ENCODE measurements at places on chromosomes 4 and X. TPM values are rescaled to one million over a fixed set of nuclear protein-coding genes. Genes with fewer than 3 reads are reported as not detected.
A peak's percentile ranks its signal among the peaks of the same experiment; 100 is the strongest.

The RIBC1 gene
- 1.1 TPM for total RNA-seq

The NDUFA1 gene
- 81.0 TPM for total RNA-seq

The GCNA gene
- total RNA-seq = not detected

The TLR6 gene
- 6.2 TPM for total RNA-seq

The MED28 gene
- total RNA-seq = 18.5 TPM

The CLIC2 gene
- 0.43 TPM for total RNA-seq

The ATP11C gene
- total RNA-seq = 19.0 TPM

The PAGE2B gene
- not detected for total RNA-seq

The IL1RAPL1 gene
- total RNA-seq = 0.17 TPM

The SOX3 gene
- total RNA-seq = 0.78 TPM

DNA sequence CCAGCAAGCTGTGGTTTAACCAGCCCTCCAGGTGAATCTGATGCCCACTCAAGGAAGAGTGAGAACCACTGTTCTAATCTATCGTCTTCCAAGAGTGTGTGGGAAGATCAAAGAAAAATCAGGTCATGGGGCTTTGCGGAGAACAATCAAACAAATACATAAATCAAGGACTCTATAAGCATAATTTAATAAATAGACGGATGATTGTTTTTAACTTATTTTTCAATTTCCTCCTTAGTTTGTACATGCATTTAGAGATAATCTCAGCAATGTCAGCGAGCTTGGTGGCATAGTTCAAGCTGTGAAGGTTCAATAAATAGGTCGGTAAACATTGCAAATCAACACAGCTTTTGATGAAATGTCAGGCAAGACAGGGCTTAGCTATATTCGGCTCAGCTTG lies 84.9 kb downstream of the DMD start:
- no peak for DNase-seq

GRCh38 chrX:12791257-12792228 lies at the start of gene PRPS2:
Gene PRPS2 (plus strand): TSS chrX:12791412. CDS start chrX:12791498, 86 bp downstream.
- DNase-seq = peak; percentile 50

- no peak for DNase-seq
These were observed 105.1 kb upstream of the FSTL5 start for GRCh38 chr4:162268911-162269310.

DNA sequence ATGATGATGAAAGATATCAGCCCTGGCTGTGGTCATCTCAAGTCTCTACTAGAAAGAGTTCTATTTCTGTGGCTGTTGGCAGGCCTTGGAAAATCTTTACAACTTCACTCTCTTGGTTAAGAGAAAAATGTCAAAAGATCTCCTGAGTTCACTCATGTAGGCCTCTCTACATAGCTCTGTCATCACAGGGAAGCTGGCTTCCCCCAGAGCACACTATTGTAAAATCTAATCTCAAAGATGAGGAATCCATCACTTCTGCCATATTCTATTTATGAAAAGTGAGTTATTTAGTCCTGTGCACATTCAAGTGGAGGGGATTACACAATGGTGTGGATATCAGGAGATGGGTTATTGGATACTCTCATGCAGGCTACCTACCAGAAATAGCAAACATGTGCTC lies 388.4 kb upstream of the HS3ST1 start:
- DNase-seq = no peak

DNA sequence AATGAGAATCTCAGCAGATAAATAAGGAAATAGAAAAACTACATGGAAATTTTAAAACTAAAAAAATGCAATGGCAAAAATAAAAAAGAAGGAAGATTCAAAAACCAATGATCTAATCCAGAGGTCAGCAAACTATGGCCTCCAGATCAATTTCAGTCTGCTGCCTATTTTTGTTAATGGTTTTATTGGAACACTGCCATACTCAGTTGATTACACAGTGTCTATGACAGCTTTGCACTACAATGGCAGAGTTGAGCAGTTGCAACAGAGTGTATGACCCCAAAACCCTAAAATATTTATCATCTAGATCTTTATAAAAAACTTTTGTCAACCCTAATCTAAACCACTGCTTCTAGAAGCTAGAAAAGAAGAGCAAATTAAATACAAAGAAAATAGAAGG lies 170.3 kb downstream of the RAB28 start:
- no peak for DNase-seq

- DNase-seq = no peak
These were observed 454 bp downstream of the LETM1 start for GRCh38 chr4:1855333-1856070.

- DNase-seq = no peak
These were observed 1.6 kb downstream of the UGT2A3 start for GRCh38 chr4:68950033-68950432.

GRCh38 chrX:133527415-133527814 lies 112.1 kb upstream of the GPC4 start:
- no peak for DNase-seq

GRCh38 chr4:97662133-97662532 lies 481.1 kb downstream of the STPG2 start:
- DNase-seq = no peak

DNA sequence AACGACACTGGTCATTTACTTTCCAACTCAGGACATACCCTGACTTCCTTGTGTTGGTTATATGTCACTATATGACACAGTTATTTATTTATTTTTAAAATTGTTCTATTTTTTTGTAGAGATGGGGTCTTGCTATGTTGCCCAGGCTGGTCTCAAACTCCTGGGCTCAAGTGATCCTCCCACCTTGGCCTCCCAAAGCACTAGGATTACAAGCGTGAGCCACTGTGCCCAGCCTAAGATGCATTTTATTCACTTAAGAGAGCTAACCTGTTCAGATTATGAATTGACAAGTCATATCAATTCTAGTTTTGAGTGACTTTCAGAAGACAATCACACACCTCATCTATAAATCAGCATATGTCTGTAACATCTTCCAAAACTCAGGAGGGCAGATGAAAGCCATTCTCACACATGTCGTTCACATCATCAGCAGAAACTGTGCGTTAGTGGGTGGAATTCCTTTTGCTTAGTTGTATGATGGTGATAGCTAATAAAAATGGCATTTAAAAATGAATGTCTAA lies 9.4 kb upstream of the RHOH start:
- no peak for DNase-seq

DNA sequence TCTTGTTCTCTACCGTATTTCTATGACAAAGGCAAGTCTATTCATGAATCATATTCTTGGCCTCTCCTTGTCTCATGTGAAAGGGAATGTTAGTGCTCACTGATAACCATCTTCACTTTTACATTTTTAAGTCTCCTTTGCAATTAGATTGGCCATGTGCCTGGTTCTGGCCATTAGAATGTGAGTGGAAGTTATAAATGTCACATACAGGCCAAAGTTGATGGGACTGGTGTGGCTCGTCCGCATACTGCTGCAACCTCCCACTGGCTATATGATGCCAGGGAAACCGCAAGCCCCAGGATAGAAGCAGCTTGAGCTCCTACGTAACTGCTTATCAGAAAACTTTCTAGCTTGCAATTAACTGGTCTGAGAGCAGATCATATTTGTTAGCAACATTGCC lies 86.1 kb downstream of the MAGEC1 start:
- no peak for DNase-seq

- DNase-seq = peak; percentile 68
These were observed 829 bp downstream of the ELOVL6 start for GRCh38 chr4:110197529-110198042.

DNA sequence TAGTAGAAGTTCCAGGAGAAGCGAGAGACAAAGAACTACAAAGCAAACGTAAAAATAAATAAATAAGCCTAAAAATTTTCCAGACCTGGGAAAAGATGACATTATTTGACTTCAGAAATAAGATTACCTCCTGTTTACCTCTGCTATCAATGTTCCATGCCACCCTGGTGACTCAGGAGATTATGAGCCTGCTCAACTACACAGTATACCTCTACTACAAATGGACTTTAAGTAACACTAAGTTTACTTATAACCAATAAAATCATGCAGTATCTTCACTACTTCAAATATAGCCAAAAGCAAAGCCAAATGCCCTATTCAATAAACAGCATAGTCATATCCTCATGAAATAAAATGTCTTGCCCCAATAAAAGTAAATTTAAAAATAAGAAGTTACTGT lies 105.4 kb downstream of the CYLC1 start:
- DNase-seq = no peak

- no peak for DNase-seq
These were observed 34.2 kb downstream of the COX7B2 start for GRCh38 chr4:46874811-46875210.

DNA sequence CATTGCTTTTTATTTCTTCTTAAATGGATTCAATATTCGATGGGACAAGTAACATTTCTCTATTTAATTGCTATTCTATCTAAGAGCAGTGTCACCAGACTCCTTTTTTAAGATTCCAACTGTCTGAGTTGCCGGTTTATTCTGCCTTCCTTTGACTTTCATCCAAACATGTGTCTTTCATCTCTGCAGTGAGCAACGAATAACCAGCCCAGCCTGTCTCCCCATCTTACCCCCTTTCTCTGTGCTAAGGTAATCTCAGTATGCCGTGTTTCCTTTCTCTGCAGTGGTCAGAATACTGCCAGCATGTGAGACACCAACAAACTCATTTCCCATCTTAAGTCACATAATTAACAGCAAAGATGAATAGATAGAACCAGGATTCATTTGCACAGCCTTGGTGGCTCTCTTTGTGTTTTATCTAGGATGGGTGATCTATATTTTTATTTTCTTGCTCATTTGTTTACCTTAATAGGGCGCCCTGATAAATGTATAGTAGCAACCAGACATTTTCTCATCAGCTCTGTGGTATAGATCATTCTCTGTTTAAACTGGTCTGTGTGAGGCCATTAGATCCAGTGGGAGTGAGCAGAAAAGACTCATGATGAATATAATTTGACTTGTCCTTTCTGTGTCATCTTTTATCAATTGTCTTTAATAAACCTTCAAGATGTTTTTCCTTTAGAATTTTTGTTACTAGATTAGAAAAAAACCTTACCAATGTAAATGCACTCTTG lies 394.8 kb upstream of the IGFBP7 start:
- DNase-seq = no peak

- no peak for DNase-seq
These were observed 257.6 kb downstream of the BCOR start for GRCh38 chrX:39840133-39840532.

- DNase-seq = no peak
These were observed 92.6 kb downstream of the SHROOM3 start for GRCh38 chr4:76527666-76528065.

- DNase-seq = no peak
These were observed 108.4 kb downstream of the PSAPL1 start for GRCh38 chr4:7326306-7326692.

DNA sequence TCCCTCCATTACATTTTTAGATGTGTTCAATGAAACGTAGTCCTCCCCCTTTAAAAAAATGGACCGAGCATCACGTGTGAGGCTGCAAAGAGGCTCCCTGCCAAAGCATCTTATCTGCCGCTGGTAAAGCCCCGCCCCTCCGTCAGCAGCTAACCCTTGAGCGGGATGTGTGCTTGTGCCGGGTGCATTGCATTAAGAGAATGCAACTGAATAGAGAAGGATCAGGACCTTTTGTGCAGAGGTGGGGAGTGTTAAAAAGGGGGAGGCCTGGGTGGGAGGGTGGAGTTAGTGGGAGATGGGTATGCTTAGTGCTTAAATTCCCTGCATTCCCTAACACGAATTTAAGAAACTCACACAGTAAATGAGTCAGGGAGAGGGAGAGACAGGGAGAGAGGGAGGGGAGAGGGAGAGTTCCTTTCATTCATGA lies 66.0 kb downstream of the TBL1X start:
- DNase-seq = peak; percentile 73

- DNase-seq = peak; percentile 2
These were observed 27.0 kb downstream of the MAGEE1 start for GRCh38 chrX:76454456-76454927.
